ENCODE measurements at places on chromosomes 5 and 9.
A peak's percentile ranks its signal among the peaks of the same experiment; 100 is the strongest.

- peak; percentile 58 for DNase-seq
Observed at GRCh38 chr9:23492126-23493002, 333.7 kb downstream of the ELAVL2 start.

DNA sequence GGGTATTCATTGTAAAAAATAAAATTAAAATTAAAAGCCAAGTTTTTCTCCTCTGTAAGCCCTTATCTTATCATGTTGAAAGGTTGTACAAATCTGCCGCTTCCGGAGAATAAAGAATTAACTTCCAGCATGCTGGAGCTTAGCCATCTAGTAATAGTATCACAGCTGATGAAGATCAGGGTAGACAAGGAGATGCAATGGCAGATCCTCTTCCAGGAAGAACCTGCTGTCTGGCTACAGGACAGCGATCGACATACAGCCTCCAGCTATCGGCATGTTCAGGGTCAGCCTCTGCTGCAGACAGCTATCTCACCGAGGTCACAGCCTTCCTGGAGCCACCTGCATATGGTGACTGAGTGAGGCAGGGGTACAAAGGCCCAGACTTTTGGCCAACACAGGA is 82.6 kb downstream of the MED27 start:
- DNase-seq: no peak

GRCh38 chr9:110180511-110181434 is 27.2 kb downstream of the C9orf152 start:
- DNase-seq: peak; percentile 90

DNA sequence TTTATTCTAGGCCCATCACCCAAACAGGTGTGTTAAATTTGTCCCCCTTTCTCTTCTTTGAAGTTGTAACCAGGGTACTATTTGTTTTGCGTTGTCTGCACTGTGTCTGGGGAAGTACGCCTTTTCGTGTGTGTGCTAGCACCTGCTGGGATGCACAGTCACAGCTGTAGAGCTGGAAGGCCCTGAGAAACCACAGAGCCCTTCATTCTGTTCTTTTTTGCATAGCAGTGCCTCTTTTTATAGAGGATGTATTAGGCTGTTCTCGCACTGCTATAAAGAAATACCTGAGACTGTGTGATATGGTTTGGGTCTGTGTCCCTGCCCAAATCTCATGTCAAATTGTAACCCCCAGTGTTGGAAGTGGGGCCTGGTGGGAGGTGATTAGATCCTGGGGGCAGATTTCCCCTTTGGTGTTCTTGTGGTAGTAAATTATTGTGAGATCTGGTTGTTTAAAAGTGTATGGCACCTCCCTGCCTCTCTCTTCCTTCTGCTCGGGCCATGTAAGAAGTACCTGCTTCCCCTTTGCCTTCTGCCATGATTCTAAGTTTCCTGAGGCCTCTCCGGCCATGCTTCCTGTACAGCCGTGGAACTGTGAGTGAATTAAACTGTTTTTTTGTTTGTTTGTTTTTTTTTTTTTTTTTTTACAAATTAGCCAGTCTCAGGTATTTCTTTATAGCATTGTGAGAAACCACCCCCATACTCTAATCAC is 14.0 kb downstream of the SEC61B start:
- no peak for DNase-seq

DNA sequence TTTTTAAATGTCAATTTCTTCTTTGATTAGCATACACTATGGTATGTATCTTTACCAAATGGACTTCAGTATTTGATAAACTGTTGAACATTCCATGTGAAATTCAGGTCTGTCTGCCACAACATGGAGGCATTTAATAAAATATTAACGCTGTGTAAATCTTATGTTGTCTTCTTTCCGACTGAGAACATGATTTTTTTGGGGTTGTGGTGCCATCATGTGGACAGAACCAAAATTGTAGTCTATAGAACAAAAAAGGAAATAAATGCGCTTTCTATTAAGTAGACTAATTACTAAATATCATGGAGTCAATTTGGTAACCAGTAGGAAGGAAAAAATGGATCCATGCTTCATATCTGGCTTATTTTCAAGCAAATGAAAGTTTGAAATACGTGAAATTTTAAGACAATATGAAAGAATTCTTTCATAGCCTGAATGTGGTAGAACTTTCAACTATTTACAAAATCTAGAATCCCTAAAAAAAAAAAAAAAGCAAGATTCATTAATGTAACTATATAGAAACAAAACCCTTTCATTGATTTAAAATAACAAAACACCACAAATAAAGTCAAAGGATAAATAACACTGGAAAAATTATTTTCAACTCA is 2.8 kb upstream of the PLK2 start:
- peak; percentile 69 for DNase-seq

Data from fibroblast of mammary gland (primary cell).